ENCODE measurements at places on chromosomes 12 and 14.

- no peak for DNase-seq
These were observed 120.7 kb upstream of the GRIP1 start for GRCh38 chr12:66799551-66799950.

DNA sequence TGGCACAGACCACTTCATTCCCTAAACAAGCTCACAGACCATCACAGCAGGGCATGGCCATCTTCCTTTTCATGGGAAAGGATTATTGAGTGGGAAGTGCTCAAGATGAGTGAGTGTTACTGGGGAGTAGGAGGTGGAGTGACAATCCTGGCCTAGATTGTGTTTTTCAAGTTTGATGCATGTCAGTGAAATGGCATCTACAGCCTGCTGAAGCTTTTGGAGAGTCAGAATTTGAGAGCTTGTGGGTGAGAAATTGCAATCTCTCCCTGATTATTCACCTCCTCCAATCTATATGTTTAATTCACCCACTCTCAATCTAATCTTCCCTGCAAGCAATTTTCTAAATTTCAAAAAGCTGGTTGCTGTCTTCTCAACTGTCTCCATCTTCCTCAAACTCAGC is 156.1 kb upstream of the G2E3 start:
- no peak for DNase-seq

DNA sequence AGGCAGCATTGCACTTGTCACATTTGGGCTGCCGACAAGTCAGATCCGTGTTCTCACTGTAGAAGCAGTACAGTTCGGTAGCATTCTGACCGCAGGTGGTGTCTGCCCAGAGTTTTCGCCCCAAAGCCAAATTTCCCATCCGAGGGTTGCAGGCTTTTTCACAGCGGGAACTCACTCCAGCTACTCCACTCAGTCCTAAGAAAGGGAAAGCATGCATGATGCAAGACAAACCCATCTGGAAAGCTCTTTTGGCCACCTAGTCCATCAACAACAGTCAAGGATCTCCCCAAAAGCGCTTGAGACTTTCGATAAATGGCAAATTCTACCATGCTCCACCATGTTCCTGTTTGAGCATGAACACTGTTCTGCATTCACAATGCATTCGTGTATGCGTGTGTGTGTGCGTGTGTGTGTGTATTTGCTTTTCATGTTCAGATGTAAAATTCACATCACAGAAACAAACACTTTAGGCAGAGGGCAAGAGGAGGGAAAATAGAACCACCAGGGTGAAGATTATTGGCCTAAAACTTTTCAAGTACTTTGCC is 3.2 kb downstream of the NTN4 start:
- DNase-seq = no peak

GRCh38 chr12:61188801-61189595 is 1071.2 kb upstream of the USP15 start:
- DNase-seq = no peak

All from CD4-positive, alpha-beta T cell treated with Interleukin-2 at 100 ng/mL for 4 hours (primary cell).